Neural crest cell (in vitro differentiated cells): ENCODE measurements at places on chromosomes 11 and 22.

GRCh38 chr11:44799012-44799411, 72.2 kb downstream of the TSPAN18 start:
- H3K36me3 ChIP-seq, result peaks cover 2% of the 10 kb centered on the region
- H3K4me1 ChIP-seq, result peaks cover 91% of the 10 kb centered on the region
- peak overlapping the region; percentile 93 for H3K27ac ChIP-seq
- H3K27me3 ChIP-seq, result no peaks in the 10 kb centered on the region
- DNase-seq, result peak; percentile 39
- H3K4me3 ChIP-seq, result peak overlapping the region; percentile 66

GRCh38 chr11:129846508-129847335, 31.1 kb downstream of the TMEM45B start:
- no peak for DNase-seq
- H3K4me1 ChIP-seq, result peaks cover 4% of the 10 kb centered on the region
- H3K36me3 ChIP-seq, result no peaks in the 10 kb centered on the region
- no peaks in the 10 kb centered on the region for H3K27me3 ChIP-seq
- no peak overlapping the region for H3K4me3 ChIP-seq
- no peak overlapping the region for H3K27ac ChIP-seq

DNA sequence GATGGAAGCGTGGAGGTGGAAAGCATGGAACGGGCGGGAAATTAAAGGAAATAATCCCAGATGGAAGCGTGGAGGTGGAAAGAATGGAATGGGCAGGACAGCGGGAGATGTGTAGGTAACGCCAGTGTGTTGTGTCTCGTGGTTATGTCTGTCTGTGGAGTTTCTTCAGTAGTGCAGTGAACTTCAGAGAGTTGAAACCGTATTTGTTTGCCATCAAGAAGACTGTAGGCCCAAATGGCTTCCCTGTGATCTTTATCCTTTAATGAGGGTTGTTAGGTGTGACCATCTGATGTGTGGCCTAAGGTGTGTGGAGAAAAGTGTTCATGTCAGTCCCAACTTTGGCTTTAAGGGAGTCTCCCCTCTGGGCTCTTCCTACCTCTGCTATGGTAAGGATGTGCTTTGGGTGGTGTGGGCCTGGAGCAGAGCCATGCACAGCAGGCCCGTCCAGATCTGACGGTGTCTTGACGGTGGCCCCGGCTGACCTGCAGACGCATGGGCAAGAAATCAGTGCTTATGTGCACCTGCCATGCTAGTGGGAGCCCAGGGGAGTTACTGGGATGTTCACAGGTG, 39.6 kb downstream of the AP2A2 start:
- H3K4me3 ChIP-seq, result no peak overlapping the region
- peaks cover 22% of the 10 kb centered on the region for H3K36me3 ChIP-seq
- no peak for DNase-seq
- H3K4me1 ChIP-seq, result no peaks in the 10 kb centered on the region
- no peak overlapping the region for H3K27ac ChIP-seq

DNA sequence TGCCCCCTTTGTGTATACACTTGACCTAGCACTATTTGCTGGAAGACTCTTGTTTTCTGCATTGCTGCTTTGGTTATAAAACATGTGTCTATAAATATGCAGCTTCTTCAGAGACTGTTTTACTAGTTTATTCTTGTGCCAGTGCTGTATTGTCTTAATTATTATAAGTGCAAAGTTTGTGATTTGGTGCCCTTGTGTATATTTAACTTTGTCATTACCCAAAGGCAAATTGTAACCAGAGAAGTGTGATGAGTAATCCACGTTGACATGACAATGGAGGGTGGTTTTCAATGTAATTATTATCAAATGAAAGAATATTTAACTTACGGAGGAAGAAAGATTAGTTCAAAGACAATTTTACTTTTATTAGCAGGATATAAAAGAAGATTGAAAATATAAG, 75.0 kb upstream of the PRODH start:
- no peak overlapping the region for H3K27ac ChIP-seq
- no peak overlapping the region for H3K4me3 ChIP-seq
- DNase-seq, result no peak
